ENCODE measurements at places on chromosomes 3 and 15.

DNA sequence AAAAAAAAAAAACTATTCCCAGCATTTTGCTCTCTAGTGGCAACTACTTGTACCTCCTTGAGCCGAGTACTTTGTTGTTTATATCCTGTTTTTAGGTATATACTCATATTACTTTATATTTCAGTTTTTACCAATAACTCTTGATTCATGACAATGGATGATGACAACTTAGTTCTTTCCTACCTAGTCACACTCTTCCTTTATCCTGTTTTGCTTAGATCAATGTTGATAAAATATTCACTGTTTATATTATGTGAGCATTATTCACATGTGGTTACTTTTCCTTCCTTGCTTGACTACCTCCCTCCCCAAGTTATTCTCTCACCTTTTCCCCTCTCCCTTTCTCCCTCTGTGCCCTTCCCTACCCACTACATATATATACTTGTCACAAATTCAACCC is 53.7 kb downstream of the NKIRAS1 start:
- DNase-seq: peak; percentile 47

DNA sequence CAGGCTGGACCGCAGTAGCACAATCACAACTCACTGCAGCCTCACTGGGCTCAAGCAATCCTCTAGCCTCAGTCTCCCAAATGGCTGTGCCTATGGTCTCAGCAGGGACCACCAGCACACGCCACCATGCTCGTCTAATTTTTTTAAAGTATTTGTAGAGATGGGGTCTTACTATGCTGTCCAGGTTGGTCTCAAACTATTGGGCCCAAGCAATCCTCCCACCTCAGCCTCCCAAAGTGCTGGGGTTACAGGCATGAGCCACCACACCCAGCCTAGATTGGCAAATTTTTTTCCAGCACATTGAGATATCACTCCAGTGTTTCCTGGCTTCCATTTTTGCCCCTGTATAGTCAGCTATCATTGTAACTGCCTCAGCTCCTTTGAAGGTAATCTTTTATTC is 18.3 kb downstream of the TBC1D5 start:
- DNase-seq: no peak

- no peak for DNase-seq
These were observed 430.4 kb downstream of the TBL1XR1 start for GRCh38 chr3:176766862-176767261.

GRCh38 chr3:63975723-63976122 is 47.6 kb downstream of the PSMD6 start:
- DNase-seq: peak; percentile 75

DNA sequence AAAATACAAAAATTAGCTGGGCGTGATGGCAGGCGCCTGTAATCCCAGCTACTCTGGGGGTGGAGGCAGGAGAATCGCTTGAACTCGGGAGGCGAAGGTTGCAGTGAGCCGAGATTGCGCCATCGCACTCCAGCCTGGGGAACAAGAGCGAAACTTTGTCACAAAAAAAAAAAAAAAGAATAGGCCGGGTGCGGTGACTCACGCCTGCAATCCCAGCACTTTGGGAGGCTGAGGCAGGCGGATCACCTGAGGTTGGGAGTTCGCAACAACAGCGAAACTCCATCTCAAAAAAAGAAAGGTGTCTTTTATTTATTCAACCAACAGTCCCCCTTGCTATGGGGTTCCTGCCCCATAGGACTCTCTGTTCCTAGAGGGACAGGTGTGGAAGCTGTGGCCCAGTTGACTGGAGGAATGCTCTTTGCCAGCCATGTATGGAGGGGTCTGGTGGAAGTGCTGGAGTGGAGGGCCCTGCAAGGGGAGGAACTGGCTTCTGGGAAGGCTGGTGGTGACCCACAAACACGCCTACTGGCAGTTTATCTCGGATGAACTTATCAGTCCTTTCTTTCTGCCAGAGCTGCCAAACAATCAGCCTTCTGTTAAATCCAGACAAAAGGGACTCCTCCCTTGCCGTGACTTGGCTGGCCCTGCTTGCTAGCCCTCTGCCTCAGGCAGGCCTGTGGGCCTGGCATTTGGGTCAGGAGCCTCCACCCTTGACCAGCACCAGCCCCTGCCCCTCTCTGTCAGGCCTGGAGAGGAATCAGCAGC is 4.6 kb upstream of the DAG1 start:
- DNase-seq: peak; percentile 42

DNA sequence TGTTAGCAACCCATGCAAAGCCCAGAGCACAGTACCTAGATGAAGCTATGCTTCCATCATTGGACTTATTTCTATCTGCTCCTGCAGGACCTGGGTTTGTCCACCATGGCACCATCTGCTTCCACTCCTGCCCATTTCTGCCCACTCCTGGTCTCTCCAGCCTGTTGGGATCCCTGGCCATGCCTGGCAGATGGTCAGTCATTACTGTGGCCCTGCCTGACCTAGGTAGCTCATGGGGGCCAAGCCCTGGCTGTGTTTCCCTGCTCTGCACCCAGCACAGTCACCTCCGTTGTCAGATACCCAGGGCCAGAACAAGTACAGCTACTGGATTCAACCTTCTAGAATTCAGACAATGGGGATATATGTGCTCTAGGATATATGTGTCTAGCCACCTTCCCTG is 185.8 kb upstream of the TLE3 start:
- DNase-seq: no peak

DNA sequence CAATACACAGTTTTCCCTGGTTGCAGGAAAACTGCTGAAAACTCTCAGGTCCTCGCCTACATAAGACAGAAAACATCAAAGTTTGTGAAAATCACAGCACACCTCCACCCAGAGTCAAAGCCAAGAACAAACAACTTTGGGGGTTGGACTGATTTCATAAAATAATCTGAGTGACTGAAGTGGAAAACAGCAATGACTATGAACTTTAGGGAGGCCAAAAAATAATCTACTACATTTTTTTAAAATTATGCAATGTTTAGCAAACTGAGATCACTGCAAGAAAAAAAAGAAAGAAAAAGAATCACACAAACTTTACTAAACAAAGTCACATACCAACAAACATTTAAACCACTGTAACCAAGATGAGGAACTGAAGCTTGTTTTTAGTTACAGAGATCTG is 15.9 kb upstream of the FOXP1 start:
- peak; percentile 58 for DNase-seq

DNA sequence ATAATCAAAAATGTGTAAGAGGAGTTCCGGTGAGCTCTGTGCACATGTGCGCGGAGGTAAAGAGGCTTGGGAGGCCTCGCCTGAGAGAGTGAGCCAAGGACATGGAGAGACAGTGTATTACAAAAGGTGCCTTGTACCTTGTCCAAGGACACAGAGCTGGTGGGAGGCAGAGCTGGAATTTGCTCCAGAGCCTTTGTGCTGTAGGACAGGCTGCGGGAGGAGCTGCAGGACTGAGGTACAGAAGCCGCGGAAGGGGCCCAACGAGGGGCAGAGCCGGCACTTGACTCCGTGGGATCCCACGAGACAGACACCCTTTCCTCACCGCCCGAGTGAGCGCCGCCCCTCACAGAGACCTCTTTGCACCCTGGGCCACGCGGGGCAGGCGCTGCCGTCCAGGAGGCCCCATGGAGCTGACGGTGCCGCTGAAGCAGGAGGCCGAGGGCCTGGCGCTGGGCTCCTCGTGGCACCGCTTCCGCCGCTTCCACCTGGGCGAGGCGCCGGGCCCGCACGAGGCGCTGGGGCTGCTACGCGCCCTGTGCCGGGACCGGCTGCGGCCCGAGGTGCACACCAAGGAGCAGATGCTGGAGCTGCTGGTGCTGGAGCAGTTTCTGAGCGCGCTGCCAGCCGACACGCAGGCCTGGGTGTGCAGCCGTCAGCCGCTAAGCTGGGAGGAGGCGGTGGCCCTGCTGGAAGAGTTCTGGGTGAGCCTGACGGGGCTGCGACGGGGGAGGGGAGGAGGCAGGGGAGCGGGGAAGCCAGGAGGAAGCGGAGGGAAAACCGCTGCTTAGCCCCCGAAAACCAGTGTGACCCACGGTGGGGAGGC is 68.7 kb downstream of the SLTM start:
- peak; percentile 16 for DNase-seq

- DNase-seq: no peak
These were observed 38.2 kb upstream of the SNRK start for GRCh38 chr3:43248185-43248583.

GRCh38 chr3:121063628-121064027 is 155.6 kb downstream of the STXBP5L start:
- DNase-seq: no peak

DNA sequence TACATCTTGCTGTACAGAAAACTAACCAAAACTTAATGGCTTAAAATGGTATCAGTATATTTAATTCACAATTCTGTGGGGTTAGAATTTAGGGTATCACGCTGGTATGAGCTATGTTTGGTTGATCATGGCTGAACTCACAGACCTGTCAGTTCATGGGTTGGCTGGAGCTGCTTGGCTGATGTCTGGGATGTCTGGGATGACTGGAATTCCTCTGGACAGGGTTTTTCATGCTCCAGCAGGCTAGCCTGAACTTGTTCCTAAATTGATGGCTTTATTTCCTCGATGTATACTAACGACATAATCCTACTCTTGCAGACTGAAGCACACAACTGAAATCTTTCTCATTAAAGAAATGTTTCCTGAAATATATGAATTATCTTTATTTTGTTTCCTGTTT is 338.9 kb upstream of the GBE1 start:
- peak; percentile 38 for DNase-seq

DNA sequence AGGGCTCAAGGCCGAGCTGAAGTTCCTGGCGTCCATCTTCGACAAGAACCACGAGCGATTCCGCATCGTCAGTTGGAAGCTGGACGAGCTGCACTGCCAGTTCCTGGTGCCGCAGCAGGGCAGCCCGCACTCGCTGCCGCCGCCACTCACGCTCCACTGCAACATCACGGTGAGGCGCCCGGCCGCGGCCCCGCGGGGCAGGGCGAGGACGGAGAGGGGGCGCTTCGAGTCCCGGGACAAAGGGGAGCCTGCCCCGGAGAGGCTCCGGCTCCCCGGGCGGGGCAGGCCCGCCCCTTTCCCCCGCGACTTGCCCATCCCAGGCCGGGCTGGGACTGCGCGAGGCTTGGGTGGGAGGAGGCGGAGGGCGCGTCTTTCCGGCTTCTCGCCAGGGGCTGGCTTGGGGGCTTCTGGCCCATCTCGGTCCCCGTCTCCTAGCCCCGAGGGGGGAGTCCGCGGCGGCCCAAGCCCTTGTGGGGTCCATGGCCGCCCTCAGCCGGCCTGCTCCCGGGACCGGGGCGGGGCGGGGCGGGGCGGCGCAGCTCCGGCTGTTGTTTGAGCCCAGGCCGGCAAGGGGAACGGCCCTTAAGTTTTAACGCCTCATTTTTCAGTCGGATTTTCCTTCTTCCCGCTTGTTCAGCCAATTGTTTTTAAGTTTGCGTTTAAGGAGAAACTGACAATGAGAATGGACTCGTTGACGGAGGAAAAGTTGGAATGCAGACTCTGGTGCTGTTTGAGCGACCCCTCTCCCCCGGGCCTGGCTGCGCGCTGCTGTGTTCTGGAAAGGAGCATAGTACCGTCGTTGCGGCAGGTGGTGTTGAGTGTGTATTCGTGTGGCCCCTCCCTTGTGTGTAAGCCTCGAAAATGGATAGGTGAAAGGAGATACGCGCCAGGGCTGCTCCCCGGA is 683 bp downstream of the UBE2Q2 start:
- peak; percentile 66 for DNase-seq

DNA sequence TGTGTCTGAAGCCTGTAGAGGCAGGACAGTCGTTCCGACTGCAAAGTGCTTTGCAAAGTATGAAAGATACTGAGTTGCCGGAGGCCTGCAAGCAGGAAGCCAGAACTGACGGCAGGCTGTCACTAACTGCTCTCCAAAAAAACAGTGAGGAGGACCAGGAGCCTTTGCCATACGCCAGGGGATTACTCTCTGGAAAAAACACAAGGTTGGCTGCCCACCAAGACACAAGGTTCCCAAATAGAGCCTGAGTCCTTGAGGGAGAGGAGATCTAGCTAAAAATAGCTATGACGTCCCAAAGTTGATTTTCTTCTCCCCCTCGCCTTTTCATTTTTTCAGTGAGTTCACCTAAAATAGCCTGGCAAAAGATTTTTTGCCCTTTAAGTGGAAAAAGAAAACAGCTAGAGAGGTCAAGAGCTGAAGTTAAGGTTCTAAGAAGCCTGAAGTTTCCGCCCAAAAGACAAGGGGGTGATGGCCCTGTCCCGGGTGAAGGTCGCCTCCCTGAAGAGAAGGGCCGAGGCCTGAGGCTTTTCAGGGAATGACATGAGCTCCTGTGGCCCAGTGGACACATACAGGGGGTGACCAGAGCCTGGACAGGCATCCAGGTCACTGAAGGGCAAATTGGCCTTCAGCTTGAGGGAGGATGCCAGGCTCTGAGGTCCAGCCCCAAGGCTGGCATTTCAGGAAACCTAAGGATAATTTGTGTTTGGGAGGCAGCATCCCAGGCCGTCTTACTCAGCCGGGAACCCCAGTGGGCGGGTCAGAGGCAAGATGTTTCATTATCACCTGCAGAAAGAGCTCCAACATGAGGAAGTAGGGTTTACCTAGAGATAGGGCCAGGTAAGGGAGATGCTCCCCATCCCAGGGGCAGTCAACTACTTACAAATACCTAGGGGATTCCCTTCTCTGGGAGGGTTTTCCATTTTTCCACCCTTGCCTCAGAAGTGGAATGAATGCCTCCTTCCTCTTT is 44.9 kb upstream of the DGKG start:
- no peak for DNase-seq

GRCh38 chr3:139715743-139716360 is 38.1 kb upstream of the NMNAT3 start:
- DNase-seq: no peak

DNA sequence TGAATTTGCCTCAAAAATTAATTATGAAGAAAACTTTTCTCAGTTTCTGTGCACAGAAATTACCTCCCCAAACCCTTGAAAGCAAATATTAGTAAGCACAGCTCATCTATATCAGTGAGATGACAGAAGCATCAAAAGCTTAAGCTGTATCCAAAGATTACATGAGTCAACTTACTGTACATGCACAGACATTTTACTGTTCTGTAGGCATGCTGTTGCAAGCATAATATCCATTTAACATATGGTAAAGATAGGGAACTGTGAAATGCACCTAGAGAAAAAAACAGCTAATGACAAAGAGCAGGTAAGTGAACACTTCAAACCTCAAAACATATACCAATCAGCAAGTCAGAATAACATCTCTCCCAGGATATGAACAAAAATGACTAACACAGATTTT is 20.9 kb downstream of the SHOX2 start:
- DNase-seq: no peak

DNA sequence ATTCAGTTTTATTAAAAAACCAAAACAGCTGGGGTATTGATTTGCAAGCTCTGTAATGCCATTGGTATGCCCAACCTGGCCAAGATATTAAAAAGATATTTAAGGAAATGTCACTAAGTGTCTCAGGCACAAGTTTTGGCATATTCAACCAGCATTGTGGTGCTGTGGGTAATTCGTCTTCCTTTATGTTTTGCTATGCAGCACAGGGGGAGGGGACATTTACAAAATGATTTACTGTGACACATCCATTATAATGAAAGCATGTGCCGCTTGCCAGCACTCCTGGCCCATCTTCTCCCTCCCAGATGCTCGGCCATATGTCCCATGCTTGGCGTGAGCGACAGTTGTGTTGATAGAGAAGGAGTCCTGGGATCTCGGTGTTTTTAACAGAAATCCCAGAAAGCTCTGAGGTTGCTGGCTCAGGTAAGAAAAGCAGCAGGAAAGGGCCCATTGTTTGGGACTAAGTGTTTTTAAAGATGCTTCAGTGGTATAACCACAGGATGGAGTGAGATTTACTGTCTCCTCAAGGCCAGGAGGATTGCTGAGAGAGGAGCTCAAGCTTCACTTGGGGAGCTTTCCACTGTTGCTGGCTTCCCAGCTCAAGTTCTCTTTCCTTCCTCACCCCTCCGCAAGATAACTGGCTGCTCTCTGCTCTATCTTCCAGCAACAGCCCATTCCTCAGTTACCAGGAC is 158.2 kb upstream of the TSC22D2 start:
- DNase-seq: no peak

All from iris pigment epithelial cell (primary cell).